ENCODE measurements at places on chromosomes 2 and 18. TPM values are rescaled to one million over a fixed set of nuclear protein-coding genes. Genes with fewer than 3 reads are reported as not detected.

DNA sequence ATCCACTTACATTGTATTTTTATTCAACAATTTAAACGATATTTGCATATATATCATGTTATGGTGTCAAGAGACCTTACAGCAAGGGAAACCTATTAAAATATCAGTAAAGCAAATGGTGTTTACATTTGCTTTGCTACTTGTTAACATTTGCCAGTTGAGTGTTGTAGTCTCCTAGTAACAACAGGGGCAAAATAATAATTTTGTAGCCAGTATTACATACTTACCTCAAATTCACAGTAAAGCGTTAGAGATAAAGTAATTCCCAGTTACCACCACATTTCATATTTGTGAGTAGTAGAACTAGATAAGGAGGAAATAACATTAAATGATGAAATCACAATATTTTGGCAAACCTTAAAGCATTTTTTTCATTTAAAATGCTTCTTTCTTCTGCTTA lies 71.3 kb downstream of the FASTKD2 start:
- no peaks in the 10 kb centered on the region for H3K27me3 ChIP-seq
- H3K4me3 ChIP-seq, result no peak overlapping the region
- DNase-seq, result no peak
- H3K27ac ChIP-seq, result no peak overlapping the region
- H3K36me3 ChIP-seq, result no peaks in the 10 kb centered on the region

GRCh38 chr2:119316066-119316465 lies 50.6 kb downstream of the C2orf76 start:
- no peaks in the 10 kb centered on the region for H3K27me3 ChIP-seq
- DNase-seq, result no peak
- no peak overlapping the region for H3K27ac ChIP-seq

DNA sequence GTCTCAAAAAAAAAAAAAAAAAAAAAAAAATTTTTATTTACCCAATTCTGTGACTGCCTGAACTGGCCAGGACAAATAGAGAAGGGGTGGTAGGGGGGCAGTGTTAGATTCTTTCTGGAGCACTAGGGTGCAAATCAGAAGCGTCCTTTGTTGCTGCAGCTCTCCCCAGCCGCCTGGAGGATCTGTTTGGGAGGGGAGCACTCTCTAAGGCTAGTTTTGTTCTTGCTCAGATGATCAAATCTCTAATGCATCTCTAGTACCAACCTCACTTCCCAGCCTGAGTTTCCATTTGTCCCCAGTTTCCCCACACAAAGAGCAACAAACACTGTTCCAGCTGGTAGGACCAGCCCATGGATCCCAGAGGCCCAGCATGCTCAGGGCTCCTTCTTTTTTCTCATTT lies 83.0 kb downstream of the GBX2 start:
- H3K27ac ChIP-seq, result no peak overlapping the region
- DNase-seq, result no peak
- no peaks in the 10 kb centered on the region for H3K36me3 ChIP-seq
- H3K4me3 ChIP-seq, result no peak overlapping the region

KIF1A gene
- total RNA-seq, result 0.30 TPM

GRCh38 chr2:233867993-233868532 lies at the start of gene MSL3B:
TSS of gene MSL3B (minus strand) at chr2:233868386.
- DNase-seq, result peak; percentile 92
- no peaks in the 10 kb centered on the region for H3K27me3 ChIP-seq
- no peak within 1 kb of the TSS for H3K4me3 ChIP-seq

COL5A2 gene
- total RNA-seq, result 24.8 TPM

RAPGEF4 gene
- total RNA-seq, result 19.0 TPM

IL1RL2 gene
- total RNA-seq, result 0.57 TPM

CCDC148 gene
- total RNA-seq, result 3.0 TPM

- no peak for DNase-seq
- no peak overlapping the region for H3K4me3 ChIP-seq
- no peak overlapping the region for H3K27ac ChIP-seq
- H3K4me1 ChIP-seq, result peaks cover 4% of the 10 kb centered on the region
Measured at GRCh38 chr2:67311536-67311935, 85.6 kb upstream of the ETAA1 start.

DNA sequence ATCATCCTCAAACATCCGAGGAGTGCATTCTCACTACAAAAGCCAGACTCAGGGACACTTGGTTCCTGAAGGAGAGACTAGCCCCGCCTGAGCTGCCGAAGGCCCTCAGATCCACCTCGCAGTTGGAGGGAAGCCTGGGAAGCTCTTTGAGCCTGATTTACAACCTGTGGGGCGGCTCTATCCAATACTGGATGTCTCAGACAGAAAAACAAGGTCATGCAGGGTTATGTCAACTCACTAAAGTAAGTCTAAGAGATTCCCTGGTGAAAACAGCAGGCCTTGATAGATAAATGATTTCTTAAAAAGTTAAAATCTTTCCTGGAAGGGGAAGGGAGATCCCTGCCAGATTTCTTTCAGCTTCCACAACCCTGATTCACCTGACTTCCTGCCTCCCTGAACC lies 284.3 kb downstream of the CYP26B1 start:
- no peak overlapping the region for H3K4me3 ChIP-seq
- no peak overlapping the region for H3K27ac ChIP-seq
- no peaks in the 10 kb centered on the region for H3K27me3 ChIP-seq
- H3K4me1 ChIP-seq, result no peaks in the 10 kb centered on the region

GRCh38 chr2:50783111-50783510 lies 248.8 kb downstream of the NRXN1 start:
- no peaks in the 10 kb centered on the region for H3K4me1 ChIP-seq
- H3K36me3 ChIP-seq, result no peaks in the 10 kb centered on the region
- no peaks in the 10 kb centered on the region for H3K27me3 ChIP-seq
- no peak for DNase-seq
- H3K27ac ChIP-seq, result no peak overlapping the region
- no peak overlapping the region for H3K4me3 ChIP-seq

GATA6 gene
- total RNA-seq, result 35.4 TPM

REG3A gene
- total RNA-seq, result not detected

- no peak overlapping the region for H3K4me3 ChIP-seq
- H3K36me3 ChIP-seq, result no peaks in the 10 kb centered on the region
- no peak for DNase-seq
- H3K4me1 ChIP-seq, result peaks cover 22% of the 10 kb centered on the region
- H3K27ac ChIP-seq, result peak overlapping the region; percentile 6
- no peaks in the 10 kb centered on the region for H3K27me3 ChIP-seq
Measured at GRCh38 chr2:1601471-1602277, 142.6 kb downstream of the PXDN start.

DNA sequence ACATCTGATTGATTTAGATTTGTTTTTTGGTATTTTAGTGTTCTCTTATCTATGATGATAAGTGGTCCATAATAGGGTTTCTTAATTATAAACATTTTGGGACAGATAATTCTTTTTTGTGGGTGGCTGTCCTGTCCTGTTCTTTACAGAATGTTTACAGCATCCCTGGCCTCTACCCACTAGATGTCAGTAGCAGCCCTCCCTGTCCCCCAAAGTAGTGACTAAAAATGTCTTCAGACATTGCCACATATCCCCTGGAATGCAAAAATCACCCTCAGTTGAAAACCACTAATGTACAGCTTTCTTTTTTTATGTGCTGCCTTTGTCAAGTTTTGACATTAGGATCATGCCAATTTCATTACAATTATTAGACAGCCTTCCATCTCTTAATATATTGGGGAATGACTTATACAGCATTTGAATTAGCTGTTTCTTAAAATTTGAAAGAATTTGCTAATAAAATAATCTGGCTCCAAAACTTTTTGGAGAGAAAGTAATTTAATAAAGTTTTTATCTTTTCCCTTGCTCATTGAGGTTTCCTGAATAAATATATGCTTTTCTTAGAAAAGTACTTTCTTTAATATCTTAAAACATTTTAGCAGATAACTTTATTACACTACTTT lies 19.5 kb downstream of the WIPF1 start:
- DNase-seq, result no peak
- H3K27me3 ChIP-seq, result no peaks in the 10 kb centered on the region
- H3K4me1 ChIP-seq, result peaks cover 10% of the 10 kb centered on the region
- H3K36me3 ChIP-seq, result peaks cover 11% of the 10 kb centered on the region

GRCh38 chr2:160257041-160257742 lies 57.1 kb upstream of the ITGB6 start:
- no peak overlapping the region for H3K27ac ChIP-seq
- no peak for DNase-seq
- peaks cover 6% of the 10 kb centered on the region for H3K4me1 ChIP-seq
- H3K27me3 ChIP-seq, result no peaks in the 10 kb centered on the region
- H3K36me3 ChIP-seq, result no peaks in the 10 kb centered on the region

FEV gene
- total RNA-seq, result not detected

- no peak overlapping the region for H3K4me3 ChIP-seq
- no peak overlapping the region for H3K27ac ChIP-seq
- no peaks in the 10 kb centered on the region for H3K4me1 ChIP-seq
Measured at GRCh38 chr18:30987467-30988241, 54.9 kb downstream of the DSC3 start.

EFR3B gene
- 5.1 TPM for total RNA-seq

GRCh38 chr18:31819106-31819924 lies 58.6 kb upstream of the SLC25A52 start:
- H3K4me3 ChIP-seq, result no peak overlapping the region
- no peaks in the 10 kb centered on the region for H3K27me3 ChIP-seq
- no peaks in the 10 kb centered on the region for H3K4me1 ChIP-seq
- no peaks in the 10 kb centered on the region for H3K36me3 ChIP-seq

DNA sequence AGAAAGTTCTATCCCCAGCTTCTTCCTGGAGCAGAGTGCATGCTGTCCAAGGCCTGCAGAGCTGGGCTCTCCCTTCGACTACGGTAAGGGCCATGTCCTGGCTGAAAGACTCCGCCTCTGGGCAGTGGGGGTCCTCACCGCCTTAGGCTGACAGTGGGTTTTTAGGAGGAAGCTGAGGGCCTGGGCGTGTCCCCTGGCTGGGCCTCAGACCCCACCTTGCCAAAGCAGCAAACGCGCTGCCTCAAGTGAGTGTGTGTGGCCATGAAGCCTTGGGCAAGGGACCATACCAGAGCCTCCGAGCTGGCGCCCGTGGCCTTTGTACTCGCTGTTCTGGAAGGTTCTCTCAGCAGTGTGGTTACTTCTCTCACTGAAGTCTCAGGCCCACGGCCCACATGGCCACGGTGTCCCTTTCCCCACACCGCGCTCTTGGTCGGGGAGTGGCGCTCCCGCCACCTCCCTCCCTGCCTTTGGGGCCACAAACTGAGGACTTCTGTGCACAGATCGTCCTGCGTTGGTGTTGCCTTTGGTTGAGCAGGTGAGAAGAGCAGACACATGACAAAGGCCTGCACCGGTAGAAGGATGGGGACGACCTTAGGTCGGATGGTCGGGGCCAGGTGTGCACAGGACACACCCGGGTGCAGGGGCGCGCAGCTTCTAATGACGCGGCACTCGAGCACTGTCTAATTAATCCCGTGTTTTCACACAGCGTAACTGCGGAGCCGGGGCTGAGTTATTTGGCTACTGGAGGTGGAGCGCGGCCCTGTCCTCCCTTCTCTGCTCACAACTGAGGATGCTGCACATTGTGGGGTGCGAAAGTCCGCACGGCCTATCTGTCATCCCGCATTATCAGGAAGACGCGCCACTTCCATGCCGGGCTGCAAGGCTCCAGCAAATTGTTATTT lies 121.6 kb downstream of the PTGR3 start:
- DNase-seq, result no peak
- H3K4me3 ChIP-seq, result no peak overlapping the region
- H3K36me3 ChIP-seq, result no peaks in the 10 kb centered on the region
- H3K4me1 ChIP-seq, result no peaks in the 10 kb centered on the region

DNA sequence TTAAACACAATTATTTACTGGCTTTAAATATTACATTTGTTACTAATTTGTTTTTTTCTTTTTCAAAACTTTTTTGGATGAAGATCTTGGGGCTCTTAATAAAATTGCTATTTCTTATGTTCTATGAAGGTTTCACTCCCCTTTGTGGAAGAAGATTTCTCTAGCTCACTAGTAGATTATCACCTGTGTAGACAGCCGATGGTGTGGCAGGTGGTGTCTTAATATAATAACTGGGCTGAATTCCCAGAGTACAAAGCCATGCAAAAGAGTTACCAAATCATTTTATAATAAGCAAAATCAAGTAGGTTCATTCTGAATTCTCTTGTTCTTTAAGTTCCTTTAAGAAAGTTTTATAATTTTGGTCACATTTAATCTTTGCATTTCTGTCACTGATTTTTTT lies 233.7 kb downstream of the CCDC102B start:
- H3K4me1 ChIP-seq, result no peaks in the 10 kb centered on the region
- no peaks in the 10 kb centered on the region for H3K36me3 ChIP-seq
- H3K27me3 ChIP-seq, result no peaks in the 10 kb centered on the region
- H3K27ac ChIP-seq, result no peak overlapping the region
- no peak for DNase-seq

DNA sequence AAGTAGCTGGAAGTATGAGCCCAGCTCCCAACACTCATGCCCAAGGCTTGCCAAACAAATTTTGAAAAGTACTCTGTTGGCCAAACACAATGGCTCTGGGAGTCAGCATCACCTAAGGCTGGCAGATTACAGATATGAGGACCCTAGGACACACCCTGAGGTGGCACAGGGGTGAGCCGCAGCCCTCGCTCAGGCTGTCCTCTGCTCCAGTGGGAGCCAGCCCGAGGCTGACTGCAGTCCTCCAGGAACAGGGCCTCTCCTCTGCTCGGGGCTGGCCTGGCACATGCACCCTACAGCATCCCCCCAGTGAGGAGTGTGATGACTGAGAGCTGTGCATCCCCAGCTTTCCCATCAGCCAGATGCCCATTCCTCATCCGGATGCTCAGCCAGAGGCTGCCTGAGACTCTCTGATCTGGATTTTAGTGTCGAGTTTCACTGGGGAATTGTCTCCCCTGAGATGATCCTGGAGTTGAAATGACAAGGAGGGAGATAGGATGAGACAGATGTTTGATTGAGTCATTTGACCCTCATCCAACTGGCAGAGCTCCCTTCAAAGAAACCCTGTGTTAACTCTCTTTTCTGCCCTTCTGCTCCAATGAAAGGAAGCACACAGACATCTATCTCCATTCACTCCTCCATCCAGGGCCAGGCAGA lies 269.3 kb upstream of the NCKAP5 start:
- H3K36me3 ChIP-seq, result no peaks in the 10 kb centered on the region
- H3K27ac ChIP-seq, result no peak overlapping the region
- H3K4me1 ChIP-seq, result peaks cover 5% of the 10 kb centered on the region
- H3K27me3 ChIP-seq, result no peaks in the 10 kb centered on the region
- DNase-seq, result no peak
- no peak overlapping the region for H3K4me3 ChIP-seq

ADAM23 gene
- not detected for total RNA-seq

KLHL14 gene
- total RNA-seq, result not detected

FOSL2 gene
- 78.6 TPM for total RNA-seq

- H3K27me3 ChIP-seq, result no peaks in the 10 kb centered on the region
- no peak for DNase-seq
- no peak overlapping the region for H3K4me3 ChIP-seq
- H3K36me3 ChIP-seq, result no peaks in the 10 kb centered on the region
Measured at GRCh38 chr2:45211636-45212035, 202.4 kb upstream of the SIX2 start.

- no peak for DNase-seq
- no peaks in the 10 kb centered on the region for H3K36me3 ChIP-seq
- no peak overlapping the region for H3K4me3 ChIP-seq
- no peaks in the 10 kb centered on the region for H3K27me3 ChIP-seq
Measured at GRCh38 chr18:59024829-59025228, 114.9 kb upstream of the SEC11C start.

Measured in upper lobe of left lung (tissue), 6 donors.